Mesenteric fat pad (tissue), 1 donor: ENCODE measurements at places on chromosomes 2 and 18.

DNA sequence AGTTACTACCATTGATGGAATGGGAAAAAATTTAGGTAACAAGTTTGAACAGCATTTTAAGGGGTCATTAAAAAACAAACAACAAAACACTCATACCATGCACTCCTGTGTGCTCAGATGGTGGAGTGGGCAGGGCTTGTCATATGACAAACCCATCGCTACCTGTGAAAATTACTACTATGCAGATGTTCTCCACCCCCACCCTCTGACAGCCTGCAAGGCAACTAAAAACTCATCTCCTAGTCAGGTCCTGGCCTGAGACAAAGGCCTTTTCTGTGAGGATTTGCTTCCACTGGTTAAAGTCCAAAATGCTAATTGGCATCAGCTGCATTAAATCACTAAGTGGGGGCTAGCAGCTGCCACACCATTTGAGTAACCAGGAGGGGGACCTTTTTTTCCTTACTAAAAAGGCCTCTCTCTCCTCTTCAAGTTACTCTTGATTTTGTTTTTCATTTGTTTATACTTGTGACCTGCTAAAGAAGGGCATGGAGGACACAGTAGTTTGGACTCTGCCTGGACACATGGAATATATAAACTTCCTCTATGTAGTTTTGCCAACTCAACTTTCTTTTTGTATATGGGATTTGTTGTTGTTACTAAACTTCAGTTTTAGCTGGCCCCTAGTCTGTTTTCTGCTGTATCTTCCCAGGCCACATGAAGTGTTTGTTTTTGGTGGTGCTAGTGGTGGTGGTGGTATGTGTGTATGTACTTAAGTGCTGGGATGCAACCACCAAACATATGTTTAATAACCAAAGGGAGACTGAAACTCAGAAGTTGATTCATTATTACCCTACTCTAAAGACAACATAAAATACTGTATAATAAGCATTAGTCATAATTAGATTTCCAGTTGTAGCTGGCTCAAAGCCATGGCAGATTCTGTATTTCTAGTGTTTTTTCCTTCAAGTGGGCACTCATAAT, 121.3 kb downstream of the MAP4K4 start:
- DNase-seq = no peak

- DNase-seq = no peak
These were observed 84.0 kb downstream of the DPP4 start for GRCh38 chr2:161990036-161990435.

- no peak for DNase-seq
These were observed 104.7 kb upstream of the CD302 start for GRCh38 chr2:159902722-159903121.

- no peak for DNase-seq
These were observed 126.9 kb downstream of the PRKRA start for GRCh38 chr2:178324077-178324476.

DNA sequence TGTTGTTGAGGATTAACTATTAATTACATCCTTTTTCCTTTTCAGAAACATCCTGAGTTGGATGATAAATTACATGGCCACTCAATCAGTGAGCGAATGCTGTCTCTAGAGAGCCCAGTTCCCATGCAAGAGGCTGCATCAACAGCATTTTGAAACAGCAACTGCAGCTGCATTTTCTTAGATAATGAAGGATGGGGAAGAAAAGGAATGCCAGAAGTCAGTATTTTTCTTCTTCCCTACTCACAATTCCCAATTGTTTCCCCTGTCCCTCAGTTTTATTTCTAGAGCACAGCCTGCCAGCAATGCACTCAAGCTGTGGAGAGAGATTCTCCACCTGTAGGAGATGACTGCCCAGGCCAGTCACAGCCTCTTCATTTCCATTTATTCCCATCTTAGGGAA, 6.9 kb downstream of the SCN7A start:
- no peak for DNase-seq

DNA sequence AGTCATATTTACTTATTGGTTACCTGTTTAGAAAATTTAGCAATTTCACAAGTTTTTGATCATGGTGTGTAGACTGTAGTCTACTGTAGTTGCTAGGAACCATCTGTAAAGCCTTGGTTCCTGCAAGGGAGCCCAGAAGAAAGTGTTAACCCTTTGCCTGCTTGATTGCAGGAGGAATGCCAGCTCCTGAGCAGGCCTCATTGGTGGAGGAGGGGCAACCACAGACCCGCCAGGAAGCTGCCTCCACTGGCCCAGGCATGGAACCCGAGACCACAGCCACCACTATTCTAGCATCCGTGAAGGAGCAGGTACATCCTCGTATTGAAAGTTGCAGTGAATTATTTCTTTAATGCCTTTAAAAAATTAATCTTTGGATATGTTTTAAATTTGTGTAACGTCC, 76.3 kb downstream of the PKP4 start:
- DNase-seq = no peak

GRCh38 chr2:159903443-159904126, 105.6 kb upstream of the CD302 start:
- DNase-seq = no peak

DNA sequence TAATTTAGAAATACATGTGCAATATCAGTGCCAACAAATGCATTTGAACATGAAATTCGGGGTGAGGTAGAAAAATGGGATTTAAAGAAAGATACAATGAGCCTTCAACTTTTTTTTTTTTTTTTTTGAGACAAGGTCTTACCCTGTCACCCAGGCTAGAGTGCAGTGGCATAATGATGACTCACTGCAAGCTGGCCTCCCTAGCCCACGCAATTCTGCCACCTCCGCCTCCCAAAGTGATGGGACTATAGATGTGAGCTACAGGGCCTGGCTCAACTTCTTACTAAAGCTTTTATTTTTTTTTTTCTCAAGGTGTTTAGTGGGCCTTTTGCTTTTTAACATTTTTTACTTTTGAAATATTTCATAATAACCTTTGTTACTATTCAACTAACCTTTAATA, 365.6 kb downstream of the LRRTM4 start:
- no peak for DNase-seq

DNA sequence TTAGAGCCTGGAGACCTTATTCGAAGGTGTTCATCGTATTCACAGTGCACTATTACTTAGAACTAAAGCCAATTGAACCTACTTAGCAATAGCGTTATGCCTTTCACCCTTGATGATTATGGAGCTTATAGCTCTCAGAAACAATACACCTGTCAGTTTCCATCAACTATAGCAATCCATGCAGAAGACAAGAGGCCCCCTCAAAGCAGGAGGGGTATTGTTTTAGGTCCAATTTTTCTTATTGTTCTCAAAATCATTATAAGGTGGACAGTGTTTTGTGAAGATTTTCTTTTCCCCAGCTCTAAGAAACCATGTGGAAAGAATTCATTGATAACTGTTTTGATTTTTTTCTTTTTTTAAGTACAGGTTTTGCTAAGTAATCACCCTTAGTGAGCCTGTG, 135.5 kb downstream of the MEIS1 start:
- no peak for DNase-seq

DNA sequence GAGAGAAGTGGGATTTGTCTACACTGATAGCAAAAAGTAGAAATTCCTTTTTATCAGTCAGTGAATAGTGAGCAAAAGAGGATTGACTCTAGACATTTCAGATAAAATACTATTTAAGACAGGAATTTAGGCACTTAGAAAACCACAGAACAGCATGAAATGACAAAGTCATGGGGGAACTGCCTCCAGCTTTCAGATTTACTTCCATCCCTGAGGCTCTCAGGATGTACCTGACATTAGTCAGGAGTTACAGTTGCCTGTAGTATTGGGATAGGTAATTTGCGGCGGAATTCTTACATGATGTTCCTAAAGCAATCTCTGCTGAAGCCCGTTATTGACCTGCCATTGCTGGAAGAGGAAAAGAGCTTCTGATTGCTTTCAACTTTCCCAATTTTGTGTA, 337.1 kb upstream of the MAP2 start:
- DNase-seq = no peak
